Nucleus accumbens (tissue), 56 donors: ENCODE measurements at places on chromosomes 7 and 10.

DNA sequence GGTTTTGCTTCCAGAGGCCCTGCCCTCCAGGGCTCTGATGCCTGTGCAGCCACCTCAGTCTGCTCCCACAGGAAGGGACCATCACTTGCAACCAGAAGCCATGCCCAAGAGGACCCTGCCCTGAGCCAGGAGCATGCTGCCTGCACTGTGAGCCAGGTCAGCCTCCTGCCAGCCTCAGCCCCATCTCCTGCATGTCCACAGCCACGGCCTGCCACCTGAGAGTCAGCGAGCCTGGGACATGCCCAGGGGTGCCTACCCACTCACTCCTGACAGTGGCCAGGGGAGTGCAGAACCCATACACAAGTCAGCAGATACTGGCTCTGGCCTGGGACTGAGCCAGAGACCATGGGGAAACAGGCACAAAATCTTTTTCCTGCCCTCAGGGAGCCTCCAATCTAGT lies 6.6 kb upstream of the KCP start:
- no peak for DNase-seq

GRCh38 chr10:72567421-72567820 lies 58.5 kb downstream of the MICU1 start:
- no peak for DNase-seq

GRCh38 chr7:151091431-151091830 lies 5.2 kb downstream of the AGAP3 start:
- no peak for DNase-seq

DNA sequence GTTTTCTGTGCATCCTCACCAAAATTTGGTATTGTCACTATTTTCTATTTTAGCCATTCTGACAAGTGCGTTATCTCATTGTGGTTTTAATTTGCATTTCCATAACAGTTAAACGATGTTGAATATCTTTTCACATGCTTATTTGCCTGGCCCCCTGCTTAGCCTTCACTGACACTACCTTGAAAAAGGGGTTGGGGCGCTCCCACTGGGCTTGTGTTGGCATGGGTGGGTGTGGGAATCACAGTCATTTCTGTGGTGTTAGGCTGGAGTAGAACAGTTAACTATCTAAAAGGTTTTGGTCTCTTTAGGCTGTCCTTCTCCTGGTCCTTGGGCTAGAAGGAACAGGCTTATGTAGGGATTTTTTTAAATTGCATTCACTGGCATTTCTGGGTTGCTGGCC lies 72.2 kb upstream of the TMEM140 start:
- no peak for DNase-seq

- no peak for DNase-seq
Observed at GRCh38 chr7:75900617-75901315, 14.2 kb upstream of the POR start.

DNA sequence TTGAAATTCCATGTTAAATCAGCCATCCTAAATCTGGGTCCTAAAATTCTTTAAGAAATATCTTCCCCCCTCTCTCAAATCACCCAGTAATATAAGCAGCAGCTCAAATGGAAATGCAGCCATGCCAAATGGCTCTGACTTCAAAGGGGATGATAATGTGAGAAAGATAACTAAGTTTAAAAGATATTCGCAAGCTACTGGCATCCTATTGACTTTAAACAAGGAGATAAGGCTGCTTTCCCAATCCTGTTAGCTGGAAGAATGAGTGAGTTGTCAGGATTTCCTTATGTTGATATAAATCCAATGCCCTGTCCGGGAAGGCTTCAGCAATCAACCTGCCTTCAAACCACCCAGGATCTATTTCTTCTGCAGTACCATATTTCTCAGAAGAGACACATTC lies 172.0 kb downstream of the FANK1 start:
- DNase-seq, result no peak

DNA sequence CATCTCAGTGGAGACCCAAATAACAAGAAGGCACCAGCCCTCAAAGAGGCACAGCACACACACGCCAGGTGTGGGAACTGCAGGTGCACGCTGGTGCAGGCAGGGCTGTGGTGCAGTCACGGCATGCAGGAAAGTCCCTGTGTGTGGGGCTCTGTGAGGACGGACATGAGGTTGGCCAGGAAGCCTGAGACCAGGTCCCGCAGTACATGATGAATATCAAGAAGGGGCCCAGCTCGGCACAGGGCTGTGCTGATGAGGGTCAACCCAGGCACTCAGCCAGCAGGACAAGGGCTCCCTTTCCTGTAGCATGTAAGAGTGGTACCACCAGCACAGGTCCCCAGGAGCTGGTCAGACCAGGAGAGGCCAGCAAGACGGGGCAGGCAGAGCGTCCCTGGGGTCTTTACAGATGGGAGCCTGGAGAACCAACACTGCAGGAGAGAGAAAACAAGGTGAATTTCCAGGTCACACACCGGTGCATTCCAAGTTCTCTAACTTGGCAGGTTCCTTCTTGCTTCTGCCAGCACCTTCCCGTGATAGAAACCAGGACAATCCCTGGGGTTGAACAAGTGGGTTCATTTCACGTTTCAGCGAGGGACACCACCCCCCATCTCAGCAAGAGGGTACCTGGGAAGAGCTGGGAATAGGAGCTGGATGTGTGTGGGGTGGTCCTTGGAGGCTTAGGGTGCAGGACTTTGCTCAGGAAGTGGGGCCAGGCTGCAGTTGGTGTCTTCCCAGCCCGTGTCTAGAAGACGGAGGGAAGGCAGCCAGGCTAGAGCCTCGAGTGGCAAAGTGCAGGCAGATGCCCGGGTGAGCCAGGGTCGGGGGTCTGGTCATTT lies 244.8 kb upstream of the TCERG1L start:
- DNase-seq, result no peak

- no peak for DNase-seq
Observed at GRCh38 chr10:35606430-35606829, 1.3 kb downstream of the GJD4 start.

DNA sequence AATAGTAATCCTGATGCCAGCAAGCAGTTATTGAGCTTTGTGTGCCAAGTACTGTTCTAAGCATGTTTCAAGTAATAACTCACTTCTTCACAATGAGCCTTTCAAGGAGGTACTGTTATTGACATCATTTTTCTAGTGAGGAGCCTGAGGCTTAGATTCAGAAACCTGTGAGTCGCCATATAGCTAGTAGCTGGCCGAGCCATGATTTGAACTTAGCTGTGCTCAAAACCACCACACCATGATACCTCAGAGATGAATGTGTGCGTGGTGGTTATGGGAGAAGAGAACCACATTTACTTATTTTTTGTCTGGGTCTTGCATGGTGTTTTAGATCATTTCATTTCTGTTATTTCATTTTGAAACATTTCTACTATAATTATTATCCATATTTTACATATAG lies 578.9 kb downstream of the AUTS2 start:
- DNase-seq, result no peak

DNA sequence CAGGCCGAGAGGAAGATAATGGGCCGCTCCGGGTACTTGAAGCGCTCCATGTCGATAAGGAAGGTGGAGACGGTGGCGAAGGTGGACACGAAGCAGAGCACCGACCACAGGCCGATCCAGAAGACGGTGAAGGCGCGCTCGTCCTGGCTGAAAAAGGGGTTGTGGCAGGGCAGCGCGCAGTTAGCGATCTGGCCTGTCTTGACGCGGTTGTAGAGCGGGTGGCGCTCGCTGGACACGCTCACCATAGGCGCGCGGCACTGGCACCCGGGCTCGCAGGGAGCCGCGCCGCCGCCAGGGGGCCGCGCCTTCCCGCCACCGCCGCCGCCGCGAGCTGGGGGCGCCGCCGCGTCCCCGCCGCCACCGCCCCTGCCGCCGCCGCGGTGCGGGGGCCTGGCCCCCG lies 1.6 kb downstream of the FZD8 start:
- DNase-seq, result peak; percentile 51

DNA sequence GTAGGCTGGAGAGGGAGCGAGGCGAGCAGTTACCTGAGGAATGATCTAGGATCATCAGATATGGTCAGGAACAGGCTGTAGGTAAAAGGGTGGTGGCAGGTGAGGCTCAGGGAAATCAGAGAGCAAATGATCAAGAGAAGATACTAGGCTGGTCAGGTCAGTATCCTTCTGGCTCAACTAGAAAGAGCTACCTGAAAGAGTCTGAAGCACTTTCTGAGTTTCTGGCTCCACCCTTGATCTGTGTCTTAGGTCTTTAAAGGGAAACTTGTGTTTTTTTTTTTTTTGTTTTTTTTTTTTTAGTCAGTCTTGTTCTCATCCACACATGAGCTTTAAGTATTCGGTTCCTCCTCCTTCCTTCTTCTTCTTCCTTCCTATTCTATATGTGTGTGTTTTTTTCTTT lies 10.5 kb downstream of the ADAM22 start:
- no peak for DNase-seq

DNA sequence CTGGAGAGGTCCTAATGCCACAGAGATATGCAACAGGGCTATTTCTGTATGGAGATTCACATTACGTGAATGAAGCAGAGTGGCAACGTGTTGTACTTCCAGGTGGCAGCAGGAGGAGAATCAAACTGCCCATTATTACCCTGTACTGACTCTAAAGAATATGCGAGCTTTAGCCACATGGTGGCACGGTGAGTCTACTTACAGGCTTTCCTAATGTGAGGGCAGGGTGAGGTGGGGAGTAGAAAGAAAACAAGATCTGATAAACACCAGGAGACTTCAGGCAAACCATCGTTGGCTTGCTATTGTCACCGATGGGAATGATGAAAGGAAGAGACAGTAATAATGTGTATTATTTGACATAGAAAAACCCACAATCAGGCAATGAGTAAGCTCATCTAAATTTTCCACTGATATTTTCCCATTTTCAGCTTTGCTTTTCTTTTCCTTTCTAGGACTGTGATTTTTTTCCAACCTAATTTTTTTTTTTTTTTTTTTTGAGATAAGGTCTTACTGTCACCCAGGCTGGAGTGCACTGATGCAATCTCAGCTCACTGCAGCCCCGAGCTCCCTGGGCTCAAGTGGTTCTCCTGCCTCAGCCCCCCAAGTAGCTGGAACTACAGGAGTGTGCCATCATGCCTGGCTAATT lies 164.3 kb downstream of the BTAF1 start:
- DNase-seq, result peak; percentile 23

DNA sequence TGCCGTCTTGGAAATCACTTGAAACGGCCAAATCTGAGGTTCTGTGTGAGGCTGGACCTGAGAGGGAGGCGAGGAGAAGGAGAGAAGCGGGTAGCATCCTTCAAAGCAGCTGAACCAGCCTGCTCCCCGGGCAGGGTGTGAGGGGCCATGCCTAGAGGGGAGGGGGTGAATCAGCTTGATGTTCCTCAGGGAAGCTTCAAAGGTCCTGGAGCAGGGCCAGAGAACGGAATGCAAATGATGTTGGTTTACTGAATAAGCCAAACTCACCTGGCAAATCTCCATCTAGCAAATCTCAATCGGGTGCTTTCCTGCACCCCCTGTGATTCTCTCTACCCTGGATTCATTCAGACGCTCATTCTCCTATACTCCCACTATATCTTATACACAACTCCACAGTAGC lies 226.9 kb downstream of the WDR11 start:
- DNase-seq, result no peak

DNA sequence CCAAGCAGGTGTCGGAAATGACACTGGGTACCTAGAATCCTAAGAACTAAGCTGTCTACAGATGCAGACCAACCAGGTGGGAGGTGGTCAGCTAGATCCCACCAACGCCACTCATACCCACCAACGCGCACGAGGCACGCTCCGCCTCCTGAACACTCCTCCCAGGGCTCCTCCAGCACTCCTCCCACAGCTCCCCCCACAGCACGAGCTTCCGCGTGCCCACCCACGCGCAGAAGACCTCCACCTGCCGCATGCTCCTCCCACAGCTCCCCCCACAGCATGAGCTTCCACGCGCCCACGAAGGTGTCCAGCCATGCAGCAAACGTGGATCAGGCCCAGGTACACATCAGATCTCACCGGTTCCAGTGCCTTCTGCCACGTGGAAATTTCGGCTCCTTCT lies 196.0 kb downstream of the MAD1L1 start:
- no peak for DNase-seq

- DNase-seq, result no peak
Observed at GRCh38 chr7:31052841-31053601, 913 bp downstream of the ADCYAP1R1 start.

DNA sequence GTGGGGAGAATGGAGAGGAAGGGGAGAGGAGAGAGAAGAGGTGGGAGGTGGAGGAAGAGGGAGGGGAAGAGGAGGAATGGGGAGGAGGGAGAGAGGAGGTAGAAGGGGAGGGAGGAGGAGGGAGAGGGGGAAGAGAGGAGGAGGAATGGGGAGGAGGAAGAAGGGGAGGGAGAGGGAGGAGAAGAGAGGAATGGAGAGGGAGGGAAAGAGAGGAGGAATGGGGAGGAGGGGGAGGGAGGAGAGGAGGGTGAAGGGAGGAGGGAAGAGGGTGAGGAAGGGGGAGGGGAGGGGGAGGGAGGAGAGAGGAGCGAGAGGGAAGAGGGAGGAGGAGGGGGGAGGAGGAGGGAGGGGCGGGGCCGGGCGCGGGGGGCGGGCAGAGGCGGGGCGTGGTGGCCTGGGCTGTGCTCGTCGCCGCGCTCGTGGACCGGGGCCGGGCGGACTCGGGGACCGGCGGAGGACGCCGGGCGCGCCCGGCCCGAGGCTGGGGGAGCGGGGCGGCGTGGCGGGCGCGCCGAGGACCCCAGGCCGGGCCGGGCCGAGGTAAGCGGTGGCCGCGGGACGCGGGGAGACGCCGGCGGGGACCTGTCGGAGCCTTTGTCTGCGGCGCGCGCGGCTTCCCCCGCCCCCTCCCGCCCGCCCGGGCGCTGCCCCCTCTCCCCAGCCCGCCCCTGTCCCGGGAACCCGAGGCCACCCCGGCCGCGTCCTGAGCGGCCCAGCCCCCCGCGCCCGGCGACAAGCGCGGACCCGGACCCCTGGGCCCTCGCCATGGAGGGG lies at the start of gene SLC29A4:
Gene SLC29A4 (plus strand): TSS at position 401 of the 774 bp plus-strand sequence. CDS start 4,874 bp downstream, outside the sequence.
- peak; percentile 20 for DNase-seq

DNA sequence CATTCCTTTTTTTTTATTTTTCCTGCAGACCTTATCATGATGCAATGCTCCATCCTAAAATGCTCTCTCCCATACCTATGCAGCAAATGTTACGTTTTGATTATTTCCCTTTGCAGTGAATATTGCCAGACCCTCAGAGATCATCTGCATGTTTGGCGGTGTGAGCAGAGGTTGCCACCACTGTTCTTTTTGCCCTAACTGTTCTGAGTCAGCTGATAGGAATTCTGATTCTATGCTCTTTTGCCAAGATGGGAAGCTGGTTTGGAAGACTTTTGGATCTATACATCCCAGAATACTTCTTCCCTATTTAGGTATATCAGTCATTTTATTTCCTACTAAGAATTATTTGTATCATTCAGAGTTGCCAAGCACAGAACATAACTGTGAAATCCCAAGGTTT lies 130.5 kb downstream of the KLF6 start:
- no peak for DNase-seq

DNA sequence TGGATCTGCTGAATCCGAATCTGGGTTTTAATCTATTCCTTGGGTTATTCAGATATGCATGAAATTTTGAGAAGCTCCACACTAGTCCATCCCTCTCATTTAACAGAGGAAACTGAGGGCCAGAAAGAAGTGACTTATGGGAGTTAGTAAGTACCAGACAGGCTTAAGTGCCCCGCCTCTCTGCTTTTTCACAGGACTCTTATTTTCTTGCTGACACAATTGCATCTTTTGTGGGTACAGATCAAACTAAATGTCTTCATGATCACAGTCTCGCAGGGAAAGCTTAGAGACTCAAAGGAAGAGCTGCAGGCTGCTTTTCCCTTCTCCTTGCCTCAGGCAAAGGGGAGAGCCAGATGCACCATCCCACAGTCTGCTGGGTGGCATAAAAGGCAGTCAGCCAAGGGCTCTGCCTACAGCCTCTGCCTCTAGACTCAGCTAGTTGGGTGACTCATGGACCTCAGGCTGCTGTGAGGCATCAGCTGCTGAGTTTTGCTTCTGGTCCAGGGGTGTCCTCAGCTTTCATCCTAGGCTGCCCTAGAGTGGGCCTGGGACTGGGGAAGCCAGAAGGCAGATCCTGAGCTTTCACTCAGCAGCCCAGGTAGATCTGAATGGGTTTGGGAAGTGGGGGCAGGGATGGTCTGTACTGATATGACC lies 11.6 kb downstream of the GOLGA7B start:
- no peak for DNase-seq
